ENCODE measurements at places on chromosomes 1 and 21.

DNA sequence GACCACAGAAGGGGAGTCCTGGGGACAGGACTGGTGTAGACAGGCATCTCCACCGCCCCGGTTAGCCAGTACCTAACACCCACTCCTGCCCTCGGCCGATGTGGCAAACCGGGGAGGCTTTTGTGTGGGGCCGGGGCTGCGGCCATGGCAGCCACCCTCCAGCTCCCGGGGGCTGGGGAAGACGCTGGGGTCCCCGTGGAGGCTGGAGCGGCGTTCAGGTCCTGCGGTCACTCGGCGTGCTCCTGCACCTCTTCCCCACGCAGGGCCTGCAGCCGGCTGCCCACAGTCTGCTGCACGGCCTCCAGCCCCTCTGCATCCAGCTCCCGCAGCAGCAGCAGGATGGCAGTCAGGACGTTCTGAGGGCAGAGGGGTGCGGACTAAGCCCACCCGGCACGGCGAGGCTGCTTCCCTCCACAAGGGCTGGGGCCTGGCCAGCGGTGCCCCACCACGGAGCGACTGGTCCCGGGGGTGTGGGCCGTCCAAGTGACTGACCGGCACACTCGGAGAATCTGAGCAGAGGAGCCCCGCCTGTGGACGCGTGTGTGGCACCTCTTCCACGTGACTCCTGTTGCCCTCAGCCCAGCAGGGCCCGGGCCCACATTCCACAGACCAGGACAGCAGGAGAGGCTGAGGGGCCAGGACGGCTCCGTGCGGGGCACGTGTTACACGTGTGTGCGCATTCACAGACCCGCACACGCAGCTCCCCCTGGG, 9.1 kb downstream of the CFAP410 start:
- DNase-seq, result no peak

- peak; percentile 42 for DNase-seq
Observed at GRCh38 chr1:203797948-203798655, 2.7 kb downstream of the ZBED6 start.

DNA sequence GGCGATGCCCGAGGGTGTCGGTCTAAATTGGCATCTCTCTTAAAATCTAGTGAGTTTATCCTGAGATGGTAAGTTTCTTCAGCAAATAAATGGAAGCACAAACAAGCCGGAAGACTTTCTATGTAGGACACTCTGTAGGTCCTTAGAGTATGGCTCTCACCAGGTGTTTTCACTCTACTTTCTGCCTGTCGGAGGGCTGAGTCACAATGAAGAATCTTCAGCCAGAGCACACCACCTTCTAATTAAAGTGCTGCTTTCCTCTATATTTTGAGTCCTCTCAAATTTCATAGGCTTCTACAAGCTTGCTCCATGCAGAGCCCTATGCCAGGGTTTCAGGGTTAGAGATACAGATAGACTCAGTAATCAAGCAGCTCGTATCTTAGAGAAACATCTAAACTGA, 27.1 kb downstream of the KCNK1 start:
- DNase-seq, result no peak

- DNase-seq, result no peak
Observed at GRCh38 chr1:39174390-39175081, 30.0 kb upstream of the MACF1 start.

DNA sequence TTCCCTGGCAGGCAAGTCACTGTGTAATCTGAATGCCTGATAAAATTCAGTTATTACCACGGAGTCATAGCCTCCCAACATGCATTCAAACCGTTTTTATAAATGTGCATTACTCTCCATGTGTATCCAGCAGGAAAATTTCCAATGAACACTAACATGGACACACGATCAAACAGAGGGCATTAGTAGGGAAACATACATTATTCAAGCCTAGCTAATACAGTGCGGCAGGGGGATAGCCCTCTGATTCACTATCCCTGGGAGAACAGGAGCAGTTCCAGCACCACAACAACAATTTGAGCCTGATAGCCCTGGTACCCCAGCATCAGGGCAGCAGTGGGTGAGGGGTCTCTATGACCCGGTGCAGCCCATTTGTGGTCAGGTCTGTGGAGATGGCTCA, 35.8 kb upstream of the HMGB4 start:
- DNase-seq, result no peak

GRCh38 chr1:245370175-245370825, 215.5 kb downstream of the KIF26B start:
- no peak for DNase-seq
